ENCODE measurements at places on chromosomes 11 and 22. TPM values are rescaled to one million over a fixed set of nuclear protein-coding genes. Genes with fewer than 3 reads are reported as not detected.

The MORC2 gene
- 27.5 TPM for total RNA-seq

The BTG4 gene
- total RNA-seq: not detected

The TREH gene
- total RNA-seq: not detected

The MAJIN gene
- total RNA-seq: not detected

The GAL3ST3 gene
- total RNA-seq: 1.2 TPM

The CBLIF gene
- total RNA-seq: not detected

The CARNS1 gene
- total RNA-seq: 1.6 TPM

The TCN2 gene
- total RNA-seq: 47.3 TPM

The CCDC81 gene
- 6.2 TPM for total RNA-seq

The SLN gene
- 475 TPM for total RNA-seq

The SF3A1 gene
- 108 TPM for total RNA-seq

The SCGB1D4 gene
- not detected for total RNA-seq

The AQP11 gene
- total RNA-seq: 0.14 TPM

The COX8A gene
- 203 TPM for total RNA-seq

The CLP1 gene
- 10.3 TPM for total RNA-seq

The DDI1 gene
- total RNA-seq: not detected

The MRGPRX4 gene
- total RNA-seq: not detected

The SEPTIN5 gene
- total RNA-seq: 22.9 TPM

The OR51G1 gene
- total RNA-seq: not detected

The ESRRA gene
- total RNA-seq: 33.5 TPM

The INS gene
- total RNA-seq: not detected

The PAK1 gene
- total RNA-seq: 31.9 TPM

The TMEM123 gene
- 103 TPM for total RNA-seq

The MUC5AC gene
- not detected for total RNA-seq

The BACE1-AS gene
- total RNA-seq: 9.7 TPM
